ENCODE measurements at places on chromosomes 1 and 21.

GRCh38 chr1:202599669-202600431, 110.4 kb downstream of the SYT2 start:
- DNase-seq, result no peak

DNA sequence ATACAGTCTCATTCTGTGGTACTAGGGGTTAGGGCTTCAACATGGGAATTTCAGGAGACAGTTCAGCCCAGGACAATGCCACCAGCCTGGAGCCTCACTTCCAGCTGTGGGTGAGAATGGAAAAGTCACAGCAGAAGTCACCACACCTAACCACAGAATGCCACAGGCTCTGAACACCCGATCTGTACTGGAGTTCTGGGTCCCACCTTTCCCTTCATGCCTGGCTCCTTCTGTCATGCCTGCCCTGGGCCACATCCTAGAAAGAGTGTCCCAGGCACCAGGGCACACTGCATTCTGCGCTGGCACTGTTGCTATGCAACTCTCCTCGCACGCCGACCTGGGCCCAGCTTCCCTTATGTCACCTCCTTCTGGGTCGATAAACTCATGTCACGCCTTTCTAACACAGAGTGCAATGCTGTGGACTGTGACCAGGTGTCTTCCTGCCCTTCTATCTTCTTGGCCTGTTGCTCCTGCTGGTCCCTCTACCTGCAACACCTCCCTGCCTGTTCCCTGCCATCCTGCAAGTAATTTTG, 21.2 kb downstream of the RCSD1 start:
- DNase-seq, result no peak

DNA sequence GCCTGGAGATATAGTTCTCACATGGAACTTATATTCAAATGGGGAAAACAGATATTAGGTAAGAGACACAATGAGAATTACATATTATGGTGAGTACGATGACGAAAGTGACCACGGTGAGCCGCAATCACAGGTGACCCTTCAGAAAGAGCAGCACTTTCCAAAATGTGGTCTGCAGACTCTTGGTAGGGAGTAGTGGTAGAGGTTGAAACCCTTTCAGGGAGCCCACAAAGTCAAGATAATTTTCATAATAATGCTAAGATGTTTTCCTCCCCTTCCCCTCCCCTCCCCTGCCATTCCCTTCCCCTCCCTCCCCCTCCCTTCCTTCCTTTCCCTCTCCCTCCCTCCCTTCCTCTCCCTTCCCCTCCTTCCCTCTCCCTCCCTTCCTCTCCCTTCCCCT, 83.5 kb upstream of the AKT3 start:
- no peak for DNase-seq

- no peak for DNase-seq
These were observed 13.5 kb downstream of the MOV10 start for GRCh38 chr1:112687785-112688496.

DNA sequence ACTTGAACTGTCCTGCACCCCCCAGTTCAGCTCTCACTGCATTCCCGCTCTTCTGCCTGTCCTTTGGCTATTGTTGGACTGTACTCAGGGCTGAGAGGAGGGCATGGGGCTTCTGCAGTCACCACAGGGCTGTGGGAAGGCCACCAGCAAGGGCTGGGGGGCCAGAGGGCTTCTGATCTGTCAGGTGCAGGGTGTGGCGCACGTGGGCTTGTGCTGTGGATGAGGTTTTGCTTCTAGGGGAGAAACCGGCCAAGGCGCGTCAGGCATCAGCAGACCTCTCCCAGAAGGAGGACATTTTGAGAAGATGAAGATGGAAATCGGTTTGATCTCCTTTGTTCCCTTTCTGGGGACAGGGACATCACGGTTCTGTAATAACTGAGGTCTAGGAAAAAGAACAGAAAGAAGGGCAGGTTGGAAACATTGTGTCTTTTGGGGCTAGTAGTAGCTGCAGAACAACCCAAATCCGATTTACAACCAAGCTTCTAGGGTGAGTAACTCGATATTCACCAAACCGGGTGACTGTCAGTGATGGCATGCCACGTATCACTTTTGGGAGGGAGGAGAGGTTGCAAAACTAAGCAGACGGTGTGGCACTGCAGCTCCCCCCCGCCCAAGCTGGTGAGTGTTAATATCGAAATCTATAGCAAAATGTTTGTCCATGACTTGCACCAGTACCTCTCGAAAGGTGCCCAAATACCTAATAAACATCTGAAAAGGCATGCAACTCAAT, 40.9 kb downstream of the AGPAT3 start:
- DNase-seq, result no peak

- no peak for DNase-seq
These were observed 37.4 kb downstream of the LAMC2 start for GRCh38 chr1:183223467-183223866.

DNA sequence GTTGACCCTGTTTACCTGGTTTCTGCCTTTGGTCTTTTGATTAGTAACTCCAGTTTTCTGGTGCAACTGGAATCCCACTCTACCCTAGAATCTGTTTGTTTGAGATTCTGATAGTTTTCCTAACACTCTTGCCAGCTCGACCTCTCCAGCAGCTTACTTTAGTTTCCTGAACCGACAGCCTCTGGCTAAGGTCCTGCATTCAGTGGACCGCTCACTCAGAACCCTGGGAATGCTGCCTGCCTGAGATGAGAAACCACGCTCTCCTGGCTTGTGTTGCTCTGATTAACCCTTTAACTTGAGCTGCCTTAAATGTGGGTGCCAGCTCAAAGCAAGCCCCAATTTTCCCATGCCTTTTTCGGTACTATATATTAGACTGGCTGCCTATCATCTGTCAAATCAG, 45.3 kb upstream of the SIPA1L2 start:
- no peak for DNase-seq

GRCh38 chr1:110668549-110668948, 6.2 kb downstream of the KCNA3 start:
- no peak for DNase-seq

DNA sequence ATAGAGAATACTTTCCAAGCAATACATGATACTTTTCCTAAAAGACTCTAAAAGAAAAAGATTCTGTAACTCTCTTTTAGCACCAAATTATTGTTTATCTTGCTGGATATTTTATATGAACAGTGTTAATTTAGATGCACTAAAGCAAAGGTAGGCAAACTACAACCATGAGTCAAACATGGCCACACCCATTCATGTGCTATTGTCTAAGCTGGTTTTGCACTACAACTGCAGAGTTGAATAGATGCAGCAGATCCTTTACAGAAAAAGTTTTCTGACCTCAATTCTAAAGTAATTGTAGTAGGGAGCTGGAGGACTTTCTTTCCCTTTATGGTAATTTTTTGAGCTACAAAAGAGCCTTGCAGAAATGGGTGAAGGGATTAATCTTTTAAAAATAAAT, 19.4 kb downstream of the BLZF1 start:
- no peak for DNase-seq

DNA sequence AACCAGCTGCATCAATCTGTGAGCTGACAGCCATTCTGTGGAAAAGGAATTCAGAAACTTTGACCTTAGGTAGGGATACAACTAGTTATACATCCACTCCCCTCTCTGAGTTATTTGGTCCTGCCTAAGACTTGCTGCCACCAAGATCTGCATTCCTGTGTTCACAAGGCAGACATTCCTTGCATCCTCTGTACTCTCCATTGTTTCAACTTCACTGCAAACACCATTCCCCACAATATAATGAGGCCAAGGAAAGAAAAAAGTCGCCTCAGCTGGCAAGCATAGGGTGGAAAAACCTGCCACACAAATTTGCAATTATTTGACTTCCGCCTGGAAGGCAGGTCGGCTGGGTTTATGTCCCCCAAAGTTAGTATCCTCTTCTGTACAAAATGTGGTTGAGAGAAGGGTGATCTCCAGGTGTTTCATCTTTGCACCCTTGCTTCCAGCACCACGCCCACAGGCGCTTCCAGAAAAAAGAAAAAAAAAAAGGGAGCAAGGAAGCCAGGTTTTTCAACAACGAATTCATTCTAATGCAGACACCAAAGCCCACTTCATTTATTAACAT, 676 bp upstream of the CTTNBP2NL start:
- DNase-seq, result no peak

- DNase-seq, result no peak
These were observed 598 bp upstream of the ADIPOR1 start for GRCh38 chr1:202958544-202959275.

GRCh38 chr1:96756789-96757188, 35.2 kb downstream of the PTBP2 start:
- no peak for DNase-seq

DNA sequence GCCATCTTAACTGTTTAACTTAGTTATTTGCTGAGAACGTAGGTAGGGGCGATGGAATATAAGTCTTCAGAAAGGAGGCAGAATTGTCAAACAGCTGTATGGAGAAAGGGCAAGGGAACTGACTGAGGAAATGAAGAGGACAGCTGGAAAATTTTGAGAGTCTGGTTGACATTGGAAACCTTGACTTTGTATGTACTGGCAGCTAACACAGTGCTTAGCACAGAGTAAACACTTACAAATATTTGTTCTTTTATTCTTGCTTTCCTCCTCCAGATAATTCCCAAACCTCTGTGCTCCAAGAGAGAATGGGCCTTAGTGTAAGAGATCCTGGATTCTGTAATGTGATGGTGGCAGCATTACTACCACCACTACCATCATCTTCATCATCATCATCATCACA, 91.3 kb downstream of the ZSCAN20 start:
- no peak for DNase-seq

GRCh38 chr1:226731257-226731893, 7.7 kb downstream of the ITPKB start:
- no peak for DNase-seq

DNA sequence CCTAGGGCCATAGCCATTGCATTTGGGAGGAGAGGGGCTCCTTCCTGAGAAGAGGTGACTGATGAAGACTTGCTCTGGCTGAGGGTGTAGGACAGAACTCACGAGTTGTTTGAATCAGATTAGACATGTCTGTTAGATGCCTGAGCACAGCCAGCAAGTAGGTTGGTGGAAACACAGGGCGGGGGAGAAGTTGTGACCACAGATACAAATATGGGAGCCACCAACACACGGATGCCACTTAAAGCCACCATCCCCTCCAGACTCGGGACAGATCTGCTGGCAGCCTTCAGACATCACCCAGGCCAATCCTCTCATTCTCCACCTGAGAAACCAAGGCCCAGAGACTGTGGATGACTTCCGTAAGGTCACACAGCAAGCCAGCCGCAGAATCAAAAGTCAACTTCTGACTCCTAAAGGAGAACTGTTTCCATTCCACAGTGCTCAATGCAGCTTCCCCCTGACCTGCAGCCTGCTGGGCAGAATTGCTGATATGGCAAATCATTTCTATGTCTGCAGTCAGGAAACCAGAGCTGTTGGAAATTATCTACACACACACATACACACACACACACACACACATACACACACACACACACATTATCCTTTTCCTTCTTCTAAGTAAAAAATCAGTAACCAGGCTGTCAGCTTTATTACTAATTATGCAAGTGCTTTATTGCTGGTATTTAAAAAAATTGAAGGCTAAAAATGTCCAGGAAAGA, 176.4 kb upstream of the KLHDC7A start:
- no peak for DNase-seq

DNA sequence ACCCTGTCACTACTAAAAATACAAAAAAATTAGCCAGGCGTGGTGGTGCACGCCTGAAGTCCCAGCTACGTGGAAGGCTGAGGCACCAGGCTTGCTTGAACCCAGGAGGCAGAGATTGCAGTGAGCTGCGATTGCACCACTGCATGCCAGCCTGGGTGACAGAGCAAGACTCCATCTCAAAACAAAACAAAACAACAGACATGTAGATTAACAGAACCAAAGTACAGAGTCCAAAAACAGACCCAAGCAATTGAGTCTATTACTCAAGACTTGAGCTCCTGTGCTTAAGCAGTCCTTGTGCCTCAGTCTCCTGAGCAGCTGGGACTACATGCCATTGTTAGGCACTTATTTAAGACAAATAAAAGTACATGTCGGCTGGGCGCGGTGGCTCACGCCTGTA, 9.5 kb upstream of the ACOT11 start:
- DNase-seq, result no peak

GRCh38 chr1:94883691-94884090, 43.2 kb downstream of the CNN3 start:
- DNase-seq, result no peak

DNA sequence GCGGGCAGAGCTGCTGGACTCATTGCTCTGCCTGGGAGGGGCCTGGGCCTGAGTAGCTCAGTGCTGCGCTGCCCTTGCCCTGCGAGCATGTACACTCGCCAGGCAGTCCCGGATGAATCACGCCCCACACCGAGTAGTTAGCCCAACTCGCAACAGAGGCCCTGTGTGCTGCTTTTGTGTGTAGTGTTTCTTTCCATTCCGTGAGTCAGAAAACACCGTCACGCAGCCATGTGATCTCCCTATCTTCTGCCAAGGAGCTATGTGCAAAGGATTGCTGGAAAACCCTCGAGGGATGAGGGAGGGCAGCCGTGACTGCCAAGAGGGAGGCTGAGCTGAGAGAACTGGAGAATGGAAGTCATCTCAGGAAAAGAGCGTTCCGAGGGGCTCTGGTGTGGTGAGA, 37.3 kb downstream of the NENF start:
- no peak for DNase-seq

DNA sequence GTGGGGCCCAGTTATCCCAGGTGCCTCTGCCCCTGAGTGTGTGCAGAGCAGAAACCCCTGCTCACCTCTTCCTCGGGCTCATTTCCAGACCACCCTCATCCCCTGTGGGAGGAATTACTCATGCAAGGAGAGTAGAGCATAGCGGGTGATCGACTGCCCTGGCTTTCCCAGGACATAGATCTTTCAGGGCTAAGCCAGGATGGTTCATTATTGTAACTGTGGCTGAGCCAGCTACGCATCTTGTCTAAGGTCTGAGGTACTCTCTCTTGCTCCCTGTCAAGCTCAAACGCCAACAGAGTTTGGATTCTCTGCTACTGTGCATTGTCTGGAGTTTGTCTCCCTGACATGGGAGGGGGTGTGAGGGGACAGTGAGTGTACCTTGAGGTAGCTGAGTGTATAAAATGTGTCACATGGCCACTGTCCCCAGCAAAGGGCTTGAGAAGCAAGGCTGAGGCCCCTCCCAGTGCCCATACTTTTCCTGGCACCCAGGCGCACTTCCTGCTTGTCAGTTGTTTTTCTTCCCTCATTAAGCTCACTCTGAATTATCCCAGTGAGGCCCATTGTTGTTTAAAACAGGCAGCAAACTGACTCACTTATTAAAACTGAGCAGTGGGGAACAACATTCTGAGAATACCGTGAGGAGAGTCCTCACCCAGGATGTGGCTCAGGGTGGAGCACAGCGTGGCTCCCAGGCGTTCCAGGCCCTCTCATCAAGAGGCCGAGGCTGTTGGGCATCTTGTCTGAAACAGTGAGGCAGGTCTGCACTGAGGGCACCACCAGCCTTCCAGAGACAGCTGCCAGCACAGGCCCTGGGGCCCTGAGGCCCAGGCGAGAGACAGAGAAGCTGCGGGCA, 92.9 kb downstream of the LAMC2 start:
- DNase-seq, result no peak

DNA sequence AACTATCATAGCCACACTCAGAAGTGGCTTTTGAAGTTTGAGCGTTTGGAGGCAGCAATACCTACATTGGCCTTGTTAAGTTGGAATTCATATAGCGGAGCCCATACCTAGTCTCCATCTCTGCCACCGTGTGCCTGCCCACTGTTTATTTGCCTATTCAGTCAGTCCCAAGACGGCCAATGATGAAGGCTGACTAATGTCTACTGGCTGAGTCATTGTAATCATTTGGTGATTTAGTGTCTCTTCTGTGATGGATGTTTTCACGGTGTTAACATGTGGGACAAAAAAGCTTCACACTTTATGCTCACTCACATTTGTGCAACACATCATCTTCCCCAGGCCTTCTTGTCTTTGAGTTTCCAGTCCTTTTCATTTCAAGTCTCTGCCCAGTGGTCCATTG, 92.6 kb upstream of the PBX1 start:
- no peak for DNase-seq

Measured in cerebellar nuclear complex (tissue), 1 donor.